Heart left ventricle (tissue), 16 donors: ENCODE measurements at places on chromosomes 11 and 22.

GRCh38 chr22:23553924-23554870 is 25.9 kb downstream of the IGLL1 start:
- no peak for DNase-seq

DNA sequence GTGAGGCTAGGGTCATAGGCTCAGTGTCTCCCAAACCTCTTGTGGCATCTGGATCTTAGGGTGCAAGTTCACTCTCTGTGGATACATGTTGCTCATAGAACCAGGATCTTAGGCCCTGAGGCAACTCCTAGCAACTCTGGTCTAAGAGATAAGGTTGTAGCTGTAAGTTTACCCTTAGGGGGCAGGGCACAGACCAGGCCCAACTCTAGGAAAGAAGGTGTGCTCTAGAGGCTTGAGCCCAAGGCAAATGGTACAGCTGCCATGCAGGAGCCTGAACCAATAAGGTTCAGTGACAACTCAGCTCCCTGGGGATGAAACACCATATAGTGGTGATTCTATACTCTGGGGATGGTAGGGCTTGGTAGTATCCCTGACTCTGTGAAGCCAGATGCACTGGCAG is 17.8 kb downstream of the CALCB start:
- no peak for DNase-seq

GRCh38 chr11:110479108-110480101 is 49.7 kb downstream of the FDX1 start:
- no peak for DNase-seq

- DNase-seq: no peak
Observed at GRCh38 chr11:26271666-26272065, 60.3 kb upstream of the ANO3 start.

GRCh38 chr22:20025401-20026203 is 4.7 kb downstream of the TANGO2 start:
- DNase-seq: no peak

- DNase-seq: no peak
Observed at GRCh38 chr22:43814264-43814663, 2.2 kb upstream of the EFCAB6 start.

DNA sequence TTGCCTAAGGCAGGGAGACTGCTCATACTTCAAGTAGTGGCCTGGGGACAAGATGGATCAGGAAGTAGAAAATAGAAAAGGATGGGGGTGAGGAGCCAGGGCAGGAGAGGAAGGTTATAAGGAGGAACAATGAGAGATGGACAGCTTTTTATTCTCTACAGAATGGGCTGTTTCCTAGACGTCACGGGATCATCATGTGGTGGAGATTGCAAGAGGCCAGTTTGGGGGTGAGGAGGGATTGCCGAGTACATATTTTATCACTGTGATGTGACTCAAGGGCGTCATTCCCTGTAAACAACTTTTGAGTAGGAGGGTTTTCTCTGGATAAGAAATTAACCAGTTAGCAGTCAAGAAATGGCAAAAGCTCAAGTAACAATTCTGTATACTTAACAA is 406.3 kb downstream of the ETS1 start:
- no peak for DNase-seq

GRCh38 chr11:34907934-34908593 is 8.1 kb downstream of the APIP start:
- no peak for DNase-seq

GRCh38 chr11:14614091-14614622 is 29.4 kb upstream of the PDE3B start:
- DNase-seq: no peak

DNA sequence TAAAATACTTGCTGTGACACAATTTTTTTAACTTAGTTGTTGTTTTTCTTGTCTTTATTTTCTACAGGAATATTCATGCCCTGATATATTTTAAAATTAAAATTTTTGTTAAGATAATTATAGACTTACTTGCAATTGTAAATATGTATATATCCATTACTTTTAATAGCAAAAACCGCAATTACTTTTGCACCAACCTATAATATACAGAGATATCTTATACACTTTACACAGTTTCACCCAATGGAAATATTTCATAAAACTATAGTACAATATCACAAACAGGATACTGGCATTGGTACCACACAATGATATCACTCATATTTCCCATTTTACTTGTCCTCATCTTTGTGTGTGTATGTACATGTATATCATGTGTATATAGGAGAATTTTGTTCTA is 188.8 kb downstream of the DLG2 start:
- no peak for DNase-seq

DNA sequence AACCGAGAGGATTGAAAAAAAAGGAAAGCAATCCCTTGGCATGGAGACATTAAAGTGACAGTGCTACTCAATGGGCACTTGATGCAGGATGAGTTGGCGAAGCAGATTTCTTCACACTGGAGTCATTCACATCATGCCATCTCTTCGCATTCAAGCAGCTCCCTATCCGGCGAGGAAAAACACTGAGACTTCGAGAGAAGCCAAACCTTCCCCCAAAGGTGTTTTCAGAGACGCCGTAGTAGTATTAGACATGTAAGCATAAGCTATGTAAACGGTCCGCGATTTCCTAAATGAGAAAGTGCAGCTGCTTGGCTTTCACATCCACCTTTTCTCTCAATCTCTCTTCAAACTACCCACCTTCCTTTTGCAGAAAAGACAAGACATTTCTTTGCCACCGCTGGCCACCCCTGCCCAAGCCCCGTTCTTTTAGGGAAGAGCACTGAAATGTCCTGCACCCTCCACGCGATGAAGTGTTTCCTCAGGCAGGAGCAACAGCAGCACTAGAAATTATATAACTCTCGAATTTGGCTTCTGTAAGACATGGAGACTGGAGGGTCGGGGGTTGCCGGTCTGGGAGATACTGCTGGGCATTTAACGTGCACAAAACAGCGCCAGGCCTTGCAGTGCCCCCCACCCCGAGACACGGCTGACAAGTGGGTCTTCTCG is at the start of gene DLG2:
Gene DLG2, minus strand, starts transcription at position 13 of the 666 bp plus-strand sequence.
- DNase-seq: peak; percentile 64

DNA sequence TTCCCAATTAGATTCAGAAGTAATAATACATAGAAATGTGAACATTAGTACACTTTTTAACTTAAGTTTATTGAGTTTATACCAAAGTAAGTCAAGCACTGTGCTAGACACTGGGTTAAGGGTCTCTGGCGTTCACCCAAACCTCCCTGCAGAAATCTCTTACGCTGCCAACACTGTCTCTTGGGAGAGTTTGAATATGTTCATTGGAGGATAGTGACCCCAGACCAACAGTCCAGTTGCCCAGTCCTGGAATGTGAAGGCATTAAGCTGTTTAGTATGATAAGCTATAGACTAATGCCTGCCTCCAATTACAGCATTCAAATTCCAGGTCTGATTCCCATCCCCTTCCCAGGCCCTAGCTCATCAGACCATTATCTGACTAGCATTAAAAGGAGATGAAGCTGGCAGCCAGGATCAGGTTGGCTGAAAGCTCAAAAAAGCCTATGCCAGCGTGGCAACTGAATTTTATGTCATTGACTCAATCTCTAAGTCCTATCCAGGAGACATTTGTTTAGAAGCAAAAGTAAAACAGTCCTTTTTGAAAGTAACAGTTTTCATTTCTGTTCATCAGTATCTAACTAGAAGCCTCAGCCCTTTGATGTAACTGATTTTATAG is 77.8 kb downstream of the SFI1 start:
- no peak for DNase-seq

DNA sequence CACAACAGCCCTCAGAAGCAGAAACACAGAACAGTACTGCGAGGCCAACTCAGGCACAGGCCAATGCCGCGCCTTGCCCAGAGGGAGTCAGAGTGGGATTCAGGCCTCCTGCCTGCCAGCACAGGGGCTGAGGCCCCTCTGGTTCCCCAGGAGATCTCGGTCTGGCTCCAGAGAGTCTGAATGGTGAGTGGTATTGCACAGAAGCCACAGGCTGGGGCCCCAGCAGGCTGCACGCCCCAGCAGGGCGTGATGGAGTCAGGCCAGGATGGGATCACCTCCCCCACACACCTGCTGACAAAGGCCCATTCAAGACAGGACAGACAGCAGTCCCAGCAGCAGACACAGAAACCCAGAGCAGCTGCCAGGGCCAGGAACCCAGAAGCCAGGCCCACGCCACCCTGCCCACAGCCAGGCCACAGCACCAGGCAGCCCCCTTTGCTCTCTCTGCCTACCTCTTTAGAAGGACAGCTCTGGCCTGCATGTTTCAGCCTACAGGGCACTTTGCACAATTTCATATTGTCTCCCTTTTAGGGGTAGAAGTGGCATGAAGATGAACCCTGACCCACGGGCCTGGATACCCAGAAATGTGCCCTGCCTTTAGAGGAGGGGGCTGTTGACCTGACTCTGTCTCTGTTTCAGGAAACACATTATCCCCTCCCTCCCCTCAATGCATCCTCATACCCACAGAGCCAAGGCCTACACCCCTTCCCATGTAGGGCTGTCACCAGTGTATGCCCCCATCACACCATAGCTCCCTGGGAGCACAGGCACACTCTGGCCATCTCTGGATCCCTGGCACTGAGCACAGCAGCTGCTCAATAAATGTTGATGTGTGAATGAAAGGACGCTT is 6.1 kb downstream of the FXYD6 start:
- no peak for DNase-seq

GRCh38 chr11:125505492-125506080 is 9.5 kb upstream of the FEZ1 start:
- DNase-seq: no peak

GRCh38 chr11:23797624-23798419 is 699.0 kb upstream of the LUZP2 start:
- no peak for DNase-seq

DNA sequence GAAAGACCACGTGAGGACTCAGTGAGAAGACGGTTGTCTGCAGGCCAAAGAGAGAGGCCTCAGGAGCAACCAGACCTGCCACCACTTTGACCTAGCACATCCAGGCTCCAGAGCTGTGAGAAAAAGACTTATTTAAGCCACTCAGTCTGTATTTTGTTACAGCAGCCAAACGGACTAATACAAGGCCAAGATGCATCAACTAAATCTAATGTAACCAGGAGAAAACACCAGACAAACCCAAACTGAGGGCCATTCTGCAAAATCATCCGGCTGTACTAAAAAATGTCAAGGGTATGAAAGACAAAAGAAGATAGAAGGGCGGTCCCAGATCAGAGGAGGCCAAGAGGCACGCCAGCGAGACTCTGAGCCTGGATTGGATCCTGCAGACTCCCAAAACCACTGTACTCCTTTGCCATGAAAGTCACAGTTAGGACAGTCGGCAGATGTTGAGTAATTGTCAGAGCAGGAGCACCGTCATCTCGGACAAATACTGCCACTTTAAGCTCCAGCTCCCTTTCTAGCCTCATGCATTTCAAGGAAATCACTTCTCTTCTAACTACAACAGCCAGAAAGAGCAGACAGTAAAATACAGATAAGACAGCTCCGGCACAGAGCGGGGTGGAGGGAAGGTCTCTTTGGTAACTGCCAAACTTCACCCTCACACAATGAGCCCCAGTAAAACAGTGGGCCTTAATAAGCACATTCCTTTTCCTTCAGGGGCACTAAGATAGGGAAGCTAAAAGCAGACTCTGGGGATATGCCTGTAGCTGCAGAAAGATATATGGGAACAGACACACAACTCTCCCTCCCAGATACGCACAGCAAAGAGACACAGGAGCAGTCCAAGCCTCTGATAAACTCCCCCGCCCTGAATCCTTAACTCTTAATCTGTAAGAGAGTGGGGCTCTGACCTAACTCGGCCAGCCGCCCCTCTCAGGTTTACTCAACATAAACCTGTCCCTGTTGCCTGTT is 3.5 kb upstream of the ZP1 start:
- peak; percentile 6 for DNase-seq

GRCh38 chr11:128093689-128094088 is 493.7 kb downstream of the ETS1 start:
- no peak for DNase-seq

- DNase-seq: no peak
Observed at GRCh38 chr11:104725796-104726408, 172.4 kb downstream of the CASP12 start.

DNA sequence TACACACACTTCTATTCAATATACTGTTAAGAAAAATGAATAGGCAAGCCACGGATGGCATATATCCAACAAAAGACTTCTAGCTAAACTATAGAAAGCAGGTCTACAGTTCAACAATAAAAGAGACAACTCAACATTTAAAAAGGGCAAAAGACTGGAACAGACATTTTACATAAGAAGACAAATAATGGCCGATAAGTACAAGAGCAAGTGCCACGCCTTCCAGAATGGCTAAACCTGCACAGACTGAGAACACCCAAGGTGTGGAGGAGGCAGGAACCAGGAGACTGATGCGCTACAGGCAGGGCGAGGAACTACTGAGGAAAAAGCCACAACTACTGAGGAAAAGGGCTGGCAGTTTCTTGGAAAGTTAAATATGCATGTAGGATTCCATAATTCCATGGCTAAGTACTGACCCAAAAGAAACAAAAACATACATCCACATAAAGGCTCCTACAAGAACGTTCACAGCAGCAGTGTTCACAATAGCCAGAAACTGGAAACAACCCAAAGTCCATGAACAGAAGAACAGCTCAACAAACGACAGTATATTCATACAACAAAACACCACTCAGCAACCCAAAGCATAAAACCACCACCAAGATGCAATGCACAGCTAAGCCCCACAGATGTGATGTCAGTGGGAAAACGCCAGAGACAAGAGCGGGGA is 9.6 kb upstream of the MOB2 start:
- DNase-seq: no peak

GRCh38 chr11:94297985-94298576 is 6.3 kb upstream of the IZUMO1R start:
- DNase-seq: no peak

DNA sequence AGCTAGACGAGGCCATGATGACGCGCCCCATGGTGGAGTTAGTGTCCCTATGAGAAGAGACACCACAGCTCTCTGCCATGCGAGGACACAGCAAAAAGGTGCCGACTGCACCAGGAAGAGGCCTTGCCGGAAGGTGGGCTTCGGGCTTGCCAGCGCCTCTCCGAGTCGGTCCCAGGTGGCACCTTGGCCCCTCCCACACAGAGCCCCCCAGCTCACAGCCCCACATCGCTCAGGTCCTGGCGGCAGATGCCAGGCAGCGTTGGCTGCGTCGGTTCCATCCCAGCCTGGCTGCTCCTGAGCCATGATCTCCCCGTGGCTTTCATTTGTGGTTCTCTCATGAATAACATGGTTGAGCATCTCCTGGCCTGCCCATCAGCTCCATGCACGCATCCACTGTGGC is 24.0 kb downstream of the CHID1 start:
- no peak for DNase-seq

DNA sequence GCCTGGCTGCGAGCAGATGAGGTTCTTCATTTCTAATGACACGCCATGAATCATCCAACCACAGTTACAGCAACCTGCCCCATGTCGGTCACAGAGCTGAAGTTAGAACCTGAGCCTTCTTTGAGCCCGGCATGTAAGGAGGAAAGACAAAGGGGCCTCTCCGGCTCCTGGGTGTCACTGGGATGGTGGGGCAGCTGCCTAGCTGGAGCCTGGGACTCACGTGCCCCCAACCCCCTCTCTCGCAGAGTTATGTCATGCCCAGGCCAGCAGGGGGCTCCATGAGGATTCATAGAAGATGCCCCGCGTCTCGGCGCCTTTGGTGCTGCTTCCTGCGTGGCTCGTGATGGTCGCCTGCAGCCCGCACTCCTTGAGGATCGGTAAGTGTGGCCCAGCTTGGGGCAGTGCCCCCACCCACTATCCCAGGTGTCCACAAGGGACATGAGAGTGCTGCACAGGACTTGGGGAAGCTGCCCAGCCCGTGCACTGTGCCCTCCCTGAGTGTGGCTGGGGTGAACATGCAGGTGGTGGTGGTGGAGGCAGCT is 148.5 kb downstream of the GRIK4 start:
- DNase-seq: no peak
